ENCODE measurements at places on chromosomes 6 and 20.

GRCh38 chr6:111030008-111031007 is 48.5 kb downstream of the RPF2 start:
- no peak for DNase-seq

DNA sequence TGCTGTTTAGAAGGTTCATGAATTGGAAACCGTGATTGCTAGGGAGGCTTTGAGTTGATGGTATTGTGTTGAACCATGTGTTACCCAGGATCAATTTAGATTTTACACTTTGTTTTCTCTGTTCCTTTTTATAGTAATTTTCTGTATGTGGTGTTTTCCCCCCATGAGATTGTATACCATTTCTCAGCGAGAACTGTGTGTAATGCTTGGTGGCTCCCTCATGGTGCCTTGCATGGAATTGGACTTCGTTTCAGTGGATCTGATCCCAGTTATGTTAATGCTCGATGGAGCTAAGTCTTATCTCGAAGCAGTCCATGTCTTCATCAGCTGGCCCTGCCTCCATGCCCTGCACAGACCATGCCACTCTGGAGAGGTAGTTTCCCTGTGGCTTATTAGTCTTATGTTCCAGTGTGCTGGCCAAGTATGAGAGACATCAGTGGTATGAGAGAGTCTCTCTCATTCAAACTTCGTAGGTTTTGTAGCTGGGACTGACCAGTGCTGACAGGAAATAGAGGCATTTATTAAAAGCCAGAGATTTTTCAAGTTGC is 18.7 kb downstream of the PTPN1 start:
- DNase-seq = no peak

DNA sequence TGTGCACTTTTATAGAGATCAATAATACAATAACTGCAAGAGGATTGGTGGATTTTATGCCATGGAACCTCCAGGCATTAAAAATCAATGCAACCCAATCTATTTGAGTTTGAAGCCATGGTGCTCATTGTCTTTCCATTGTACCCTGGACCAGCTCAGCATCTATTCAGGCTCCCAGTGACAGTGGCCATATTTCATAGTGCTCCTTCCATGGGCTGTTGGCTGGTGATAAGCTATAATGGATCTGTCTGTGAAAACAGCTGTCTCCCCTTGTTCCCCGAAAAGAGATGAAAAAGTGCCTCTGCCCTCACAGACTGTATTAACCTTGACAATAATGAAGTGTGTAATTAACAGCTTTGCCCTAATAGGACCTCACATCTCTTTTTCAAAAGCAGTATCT is 74.3 kb downstream of the LAMP5 start:
- no peak for DNase-seq

- DNase-seq = no peak
These were observed 80.9 kb downstream of the GJA1 start for GRCh38 chr6:121516331-121516730.

- no peak for DNase-seq
These were observed 318.0 kb downstream of the RFPL4B start for GRCh38 chr6:112665114-112665513.

GRCh38 chr20:53934421-53935343 is 135.7 kb downstream of the BCAS1 start:
- no peak for DNase-seq

- DNase-seq = peak; percentile 54
These were observed 33.0 kb upstream of the FILIP1 start for GRCh38 chr6:75526502-75527127.

- peak; percentile 87 for DNase-seq
These were observed 52.0 kb downstream of the RPP21 start for GRCh38 chr6:30396833-30397479.

GRCh38 chr6:15562977-15563376 is 99.9 kb downstream of the DTNBP1 start:
- DNase-seq = no peak

DNA sequence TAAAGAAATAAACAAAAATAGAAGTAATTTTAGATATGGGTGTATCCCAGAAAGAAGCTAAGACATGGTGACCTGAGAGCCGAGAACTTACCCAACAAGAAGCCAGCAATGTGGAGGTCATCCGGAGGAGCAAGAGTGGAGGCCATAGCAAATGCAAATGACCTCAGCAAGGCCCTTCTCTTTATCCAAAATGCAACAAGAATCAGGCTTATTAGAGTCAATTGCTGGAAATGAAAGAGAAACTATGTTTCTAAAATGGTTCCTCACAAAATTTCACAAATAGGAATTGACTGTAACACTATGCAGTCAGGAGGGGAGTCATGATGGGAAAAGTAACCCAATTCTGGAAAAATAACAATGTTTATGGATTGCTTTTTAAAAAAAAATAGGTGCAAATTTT is 90.4 kb downstream of the TNFAIP3 start:
- DNase-seq = no peak

GRCh38 chr20:24736844-24737211 is 212.2 kb upstream of the CST7 start:
- no peak for DNase-seq

DNA sequence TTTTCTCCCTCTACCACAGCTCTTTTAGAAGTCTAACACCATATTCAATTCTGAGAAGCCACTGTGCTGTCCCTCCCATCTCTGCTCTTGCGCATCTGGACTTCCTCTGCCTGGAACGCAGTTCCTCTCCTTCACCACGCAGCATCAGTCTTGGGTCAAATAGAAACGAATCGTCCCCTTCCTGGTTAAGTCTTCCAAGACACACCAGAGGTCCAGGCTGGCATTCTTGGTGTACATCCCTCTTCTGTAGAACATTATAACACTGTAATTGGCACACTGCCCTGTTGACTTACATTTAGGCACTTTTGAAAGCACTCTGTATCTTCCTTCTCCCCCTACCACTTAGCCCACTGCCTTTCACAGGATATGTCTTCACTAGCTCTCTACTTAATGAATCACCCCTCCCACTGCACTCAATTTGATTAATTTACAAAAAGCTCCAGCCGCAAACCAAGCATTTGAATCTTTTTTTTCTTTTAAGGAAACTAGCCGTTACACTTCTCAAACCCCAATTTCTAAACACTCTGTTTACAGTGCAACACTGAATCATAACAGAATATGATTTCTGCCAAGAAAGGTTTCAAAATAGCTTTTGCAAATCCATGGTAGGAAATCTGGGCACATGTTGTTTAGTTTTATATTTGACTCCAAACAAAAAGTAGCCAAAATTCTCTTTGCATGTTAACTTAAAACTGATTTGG is 140.8 kb upstream of the CARMIL1 start:
- peak; percentile 59 for DNase-seq

GRCh38 chr6:52399511-52400312 is 20.4 kb upstream of the EFHC1 start:
- DNase-seq = peak; percentile 39

DNA sequence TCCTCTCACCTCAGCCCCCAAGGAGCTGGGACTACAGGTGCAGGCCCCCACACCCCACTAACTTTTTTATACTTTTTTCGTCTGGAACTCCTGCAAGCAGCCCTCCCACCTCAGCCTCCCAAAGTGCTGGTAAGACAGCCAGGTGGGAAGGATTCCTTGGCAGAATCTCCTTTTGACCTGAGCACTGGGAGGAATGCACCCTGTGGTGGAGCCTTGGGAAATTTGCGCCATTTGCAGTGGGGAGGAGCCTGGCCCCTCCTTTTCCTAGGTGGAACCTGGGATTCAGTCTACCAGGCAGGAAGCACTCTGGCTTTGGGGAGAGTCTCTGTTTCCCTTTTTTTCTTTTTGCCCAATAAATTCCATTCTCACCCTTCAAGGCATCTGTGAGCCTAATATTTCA is 2.3 kb upstream of the RNGTT start:
- DNase-seq = no peak

- DNase-seq = no peak
These were observed 84.4 kb downstream of the B3GAT2 start for GRCh38 chr6:70872469-70872868.

DNA sequence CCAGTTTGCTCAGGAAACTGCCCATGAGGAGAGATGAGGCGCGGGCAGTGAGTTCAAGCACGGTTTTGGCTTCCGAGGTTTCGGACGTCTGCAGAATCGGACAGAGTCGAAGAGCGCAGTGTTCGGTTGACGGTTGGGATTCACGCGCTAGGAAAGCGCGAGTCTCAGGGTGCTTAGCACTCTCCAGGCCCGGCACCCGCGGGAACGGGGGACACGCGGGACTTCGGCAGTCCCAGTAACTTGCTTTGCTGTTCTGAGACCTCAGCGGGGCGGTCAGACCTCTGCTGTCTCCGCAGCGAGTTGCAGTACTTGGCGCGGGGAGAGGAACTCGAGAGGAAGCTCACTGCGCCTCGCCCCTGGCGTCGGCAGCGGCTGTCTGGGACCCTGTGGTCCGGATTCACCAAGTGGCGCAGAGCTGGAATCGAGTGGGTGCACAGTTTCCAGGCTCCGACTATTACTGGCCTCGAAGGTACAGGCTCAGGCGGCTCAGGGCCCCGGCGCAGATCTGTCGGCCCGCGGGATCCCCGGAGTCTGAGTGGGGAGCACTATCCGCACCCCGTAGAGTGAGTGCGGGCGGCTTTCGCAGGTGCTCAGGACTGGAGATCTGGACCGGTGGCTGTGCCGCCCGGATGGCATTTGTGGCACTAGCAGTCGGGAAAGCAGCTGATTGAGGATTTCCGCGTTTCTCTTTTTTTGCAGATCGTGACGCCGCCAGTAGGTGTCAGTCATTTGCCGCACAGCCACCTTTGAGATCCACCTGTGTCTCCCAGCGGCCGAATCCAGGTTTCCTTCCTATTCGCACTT is at the start of gene POM121L2:
TSS of gene POM121L2 (minus strand) at position 128 of the 804 bp plus-strand sequence. CDS start at position 25, 103 bp downstream.
- DNase-seq = peak; percentile 62

DNA sequence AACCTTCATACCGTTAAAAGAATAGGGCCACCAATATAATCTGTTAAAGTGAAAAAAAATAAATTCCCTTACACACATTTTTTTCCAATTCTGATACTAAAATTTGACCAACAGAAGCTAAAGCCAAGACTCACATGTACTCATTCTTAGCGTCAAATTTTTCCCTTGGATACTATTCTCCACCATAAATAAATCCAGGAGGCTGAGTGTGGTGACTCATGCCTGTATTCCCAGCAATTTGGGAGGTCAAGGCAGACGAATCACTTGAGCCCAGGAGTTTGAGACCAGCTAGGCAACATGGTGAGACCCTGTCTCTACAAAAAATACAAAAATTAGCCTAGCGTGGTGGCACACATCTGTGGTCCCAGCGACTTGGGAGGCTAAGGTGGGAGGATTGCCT is 43.9 kb downstream of the SCML4 start:
- no peak for DNase-seq

DNA sequence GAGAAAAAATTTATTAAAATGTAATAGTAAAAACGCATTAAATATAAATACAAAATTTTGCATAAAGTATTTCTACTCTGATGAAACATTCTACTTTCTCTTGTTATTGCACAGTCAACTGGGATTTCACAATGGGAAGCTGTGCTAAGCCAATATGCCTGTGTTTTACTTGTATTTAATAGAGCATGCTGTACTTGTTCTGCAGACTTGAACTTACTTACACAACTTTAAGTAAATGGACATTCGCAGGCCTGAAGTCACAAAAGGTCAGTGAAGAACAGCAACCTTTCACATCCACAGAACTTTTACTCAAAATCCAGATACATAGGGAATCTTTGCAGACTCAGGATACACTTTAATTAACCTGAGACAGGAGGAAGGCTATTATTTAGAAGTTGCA is 409.5 kb downstream of the BTBD3 start:
- no peak for DNase-seq

GRCh38 chr6:89270951-89271721 is 44.0 kb downstream of the GABRR2 start:
- DNase-seq = no peak

GRCh38 chr6:37858363-37858762 is 38.8 kb downstream of the ZFAND3 start:
- DNase-seq = no peak

GRCh38 chr20:401682-402495 is 6.2 kb upstream of the RBCK1 start:
- no peak for DNase-seq
